Stimulated activated CD8-positive, alpha-beta memory T cell treated with anti-CD3 and anti-CD28 coated beads, Interleukin-7, amount 100 ng/mL, for 48 hours (primary cell): ENCODE measurements at places on chromosomes 3 and 15.

DNA sequence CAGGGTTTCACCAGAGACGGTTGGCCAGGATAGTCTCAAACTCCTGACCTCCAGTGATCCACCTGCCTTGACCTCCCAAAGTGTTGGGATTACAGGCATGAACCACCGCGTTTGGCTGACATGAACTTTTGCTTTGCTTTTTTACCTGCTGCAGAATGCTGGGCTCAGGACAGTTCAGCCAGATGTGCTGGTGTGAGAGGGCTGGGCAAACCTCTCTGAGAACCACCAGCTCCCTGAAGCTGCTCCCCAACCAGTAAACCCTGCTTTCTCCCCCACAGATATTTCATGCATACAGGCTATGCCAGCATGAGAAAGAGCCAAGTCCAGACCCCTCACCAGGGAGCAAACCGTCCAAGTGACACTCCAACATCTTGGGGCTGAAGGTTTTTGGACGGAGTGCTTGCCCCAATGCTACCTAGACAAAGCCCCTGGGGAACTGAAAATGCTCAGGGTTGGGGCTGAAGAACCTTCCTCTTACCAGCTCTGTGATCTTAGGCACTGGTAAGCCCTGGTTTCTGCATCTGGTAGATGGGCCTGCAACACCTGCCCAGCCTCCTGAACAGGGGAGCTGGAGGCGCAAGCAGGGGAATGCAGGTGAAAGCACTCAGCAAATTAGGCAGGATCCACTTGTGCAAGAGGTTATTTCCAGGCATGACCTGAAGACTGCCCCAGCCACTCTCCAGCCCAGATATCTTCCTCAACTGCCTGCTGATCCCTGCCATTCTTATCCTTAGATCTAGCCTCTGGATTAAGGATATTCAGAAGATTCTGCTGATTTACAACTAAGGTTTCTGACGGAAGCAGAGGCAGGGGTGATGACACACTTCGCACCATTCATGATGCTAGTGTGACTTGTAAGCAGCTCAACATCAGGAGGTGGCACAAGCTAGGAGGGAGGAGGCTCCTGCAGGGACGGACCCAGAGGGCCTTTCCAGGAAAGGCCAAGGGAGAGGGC, 78.8 kb downstream of the TLE3 start:
- DNase-seq = no peak

- no peak for DNase-seq
Observed at GRCh38 chr3:139225548-139225947, 118.3 kb upstream of the MRPS22 start.

GRCh38 chr15:77598644-77599043, 34.1 kb downstream of the LINGO1 start:
- DNase-seq = no peak

- DNase-seq = no peak
Observed at GRCh38 chr15:28003302-28004037, 95.6 kb downstream of the OCA2 start.

DNA sequence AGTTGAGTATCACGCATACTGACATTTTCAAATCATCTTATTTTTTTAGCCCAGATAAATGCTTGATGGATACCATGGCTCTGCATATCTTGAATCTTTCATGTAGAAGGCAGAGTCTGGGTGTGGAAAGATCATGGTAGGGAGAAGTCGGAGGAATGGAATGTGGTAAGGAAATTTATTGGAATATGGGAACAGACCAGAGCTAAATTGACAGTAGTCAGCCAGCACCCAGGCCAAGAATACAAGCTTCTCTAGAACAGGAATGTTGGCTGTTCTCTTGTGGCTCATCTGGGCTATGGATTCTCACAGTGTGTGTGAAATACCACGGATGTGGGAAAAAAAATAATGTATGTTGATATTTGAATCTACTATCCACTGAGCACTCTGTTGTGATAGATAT, 305.7 kb upstream of the COL8A1 start:
- no peak for DNase-seq

GRCh38 chr3:14616606-14617507, 34.7 kb upstream of the CCDC174 start:
- no peak for DNase-seq

DNA sequence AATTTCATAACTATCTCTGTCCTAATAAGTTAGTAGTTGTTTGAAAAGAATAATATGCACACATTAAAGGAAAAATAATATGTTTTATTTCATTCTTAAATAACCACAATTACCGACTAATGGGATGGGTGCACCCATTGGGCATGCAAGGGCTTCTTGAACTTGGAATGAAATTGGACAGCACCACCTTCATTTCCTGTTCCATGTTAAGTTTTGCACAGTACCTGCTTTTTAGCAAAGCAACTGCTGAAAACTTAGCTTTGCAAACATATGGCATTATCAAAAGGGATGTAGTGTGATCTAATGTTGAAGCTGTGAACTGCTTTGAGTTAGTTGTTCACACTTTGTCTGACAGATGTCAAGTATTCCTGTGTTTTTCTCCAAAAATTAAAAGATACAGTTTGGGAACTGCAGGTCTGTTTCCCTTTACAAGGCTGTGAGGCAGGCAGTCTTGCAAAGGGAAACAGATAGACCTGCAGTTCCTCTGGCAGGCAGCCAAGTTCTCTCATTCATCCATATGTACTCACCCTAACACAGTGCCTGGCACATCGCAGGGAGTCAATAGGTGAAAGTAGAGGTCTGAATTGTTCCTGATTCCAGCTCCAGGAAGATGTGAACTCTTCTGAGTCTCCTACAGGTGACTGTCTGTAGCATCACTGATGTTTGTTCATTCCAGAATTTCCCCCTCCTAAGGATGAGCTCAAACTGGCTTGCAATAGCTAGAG, 64.3 kb upstream of the GOLGA8B start:
- DNase-seq = no peak

- no peak for DNase-seq
Observed at GRCh38 chr3:71102111-71102983, 481.2 kb downstream of the FOXP1 start.

- DNase-seq = peak; percentile 97
Observed at GRCh38 chr3:122415762-122416654, at the start of gene WDR5B. Gene WDR5B (minus strand): TSS chr3:122416062. CDS start chr3:122415528, 534 bp downstream.

DNA sequence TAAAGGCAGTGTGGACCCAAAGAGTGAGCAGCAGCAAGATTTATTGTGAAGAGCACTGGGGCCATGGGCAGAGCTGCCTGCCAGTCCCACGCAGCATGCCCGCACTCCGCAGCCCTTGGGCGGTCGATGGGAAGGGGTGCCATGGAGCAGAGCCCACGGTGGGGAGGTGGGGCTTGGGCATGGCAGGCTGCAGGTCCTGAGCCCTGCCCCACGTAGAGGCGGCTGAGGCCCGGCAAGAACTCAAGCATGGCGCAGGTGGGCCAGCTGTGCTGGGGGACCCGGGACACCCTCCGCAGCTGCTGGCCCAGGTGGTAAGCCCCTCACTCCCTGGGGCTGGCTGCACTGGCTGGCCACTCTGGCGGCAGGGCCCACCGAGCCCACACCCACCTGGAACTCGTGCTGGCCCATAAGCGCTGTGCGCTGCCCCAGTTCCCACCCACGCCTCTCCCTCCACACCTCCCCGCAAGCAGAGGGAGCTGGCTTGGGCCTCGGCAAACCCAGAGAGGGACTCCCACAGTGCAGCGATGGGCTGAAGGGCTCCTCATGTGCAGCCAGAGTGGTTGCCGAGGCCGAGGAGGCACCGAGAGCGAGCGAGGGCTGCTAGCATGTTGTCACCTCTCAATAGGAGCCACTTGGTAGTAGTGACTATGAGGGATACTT, 1218.8 kb upstream of the EPHA6 start:
- DNase-seq = no peak

- DNase-seq = no peak
Observed at GRCh38 chr15:63251701-63252100, 25.7 kb upstream of the APH1B start.

GRCh38 chr3:115727135-115727534, 103.8 kb downstream of the GAP43 start:
- no peak for DNase-seq

DNA sequence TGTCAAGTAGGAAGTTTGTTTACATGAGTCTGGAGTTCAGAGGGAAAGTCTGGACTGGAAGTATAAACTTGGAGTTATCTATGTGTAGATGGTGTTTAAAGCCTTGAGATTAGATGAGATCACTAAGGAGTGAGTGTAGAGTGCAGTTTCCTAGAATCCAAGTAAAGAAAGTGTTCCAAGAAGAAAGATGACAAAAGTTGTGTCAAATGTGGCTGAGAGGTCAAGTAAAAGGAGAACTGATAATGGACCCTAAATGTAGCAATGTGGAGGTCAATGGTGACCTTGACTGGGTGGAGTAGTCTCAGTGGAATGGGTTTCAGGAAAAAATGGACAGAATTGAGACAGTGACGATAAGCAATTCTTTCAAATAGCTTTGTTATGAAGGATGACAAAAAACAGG, 39.9 kb upstream of the ULK4 start:
- no peak for DNase-seq

DNA sequence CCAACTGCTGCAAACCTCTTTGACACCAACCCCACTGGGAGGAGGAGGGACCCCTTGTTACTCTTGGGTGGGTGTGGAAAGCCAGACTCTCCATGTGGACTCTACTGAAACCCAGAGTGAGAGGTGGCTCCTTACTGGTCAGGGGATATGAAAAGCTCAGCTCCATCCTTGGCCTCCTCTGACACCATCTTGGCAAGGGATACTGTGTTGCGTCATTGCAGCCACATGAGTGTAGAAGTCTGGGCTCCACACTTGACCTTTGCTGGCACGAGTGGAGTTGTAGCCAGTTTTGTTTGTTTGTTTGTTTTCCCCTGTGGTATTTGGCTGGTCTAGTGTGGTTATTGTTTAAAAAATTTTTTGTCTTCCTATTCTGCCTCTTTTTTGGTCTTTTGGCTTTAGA, 289.1 kb downstream of the GAP43 start:
- no peak for DNase-seq

GRCh38 chr3:41137686-41138111, 61.6 kb upstream of the CTNNB1 start:
- DNase-seq = no peak

- no peak for DNase-seq
Observed at GRCh38 chr15:70569714-70570231, 193.6 kb downstream of the UACA start.

DNA sequence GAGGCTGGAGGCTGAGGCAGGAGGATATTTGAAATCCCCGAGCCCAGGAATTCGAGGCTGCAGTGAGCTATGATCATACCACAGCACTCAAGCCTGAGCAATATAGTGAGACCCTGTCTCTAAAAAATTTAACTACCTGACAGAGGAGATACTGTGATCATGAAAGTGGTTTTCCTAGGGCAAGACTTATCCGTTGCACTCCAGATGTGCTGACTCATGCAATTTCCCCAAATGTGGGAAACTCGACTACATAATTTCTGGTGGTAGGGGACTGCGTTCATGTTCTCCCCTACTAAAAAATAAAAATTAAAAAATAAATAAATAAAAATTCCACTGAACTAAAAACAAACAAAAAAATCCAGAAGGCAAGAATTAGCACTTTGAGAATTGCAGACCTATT, 271.7 kb downstream of the SHQ1 start:
- DNase-seq = no peak

- no peak for DNase-seq
Observed at GRCh38 chr3:80439490-80439889, 671.7 kb upstream of the ROBO1 start.

GRCh38 chr3:151362751-151363174, 21.8 kb downstream of the P2RY12 start:
- DNase-seq = no peak

GRCh38 chr3:160455846-160456245, 6.3 kb upstream of the TRIM59 start:
- no peak for DNase-seq

- peak; percentile 50 for DNase-seq
Observed at GRCh38 chr3:52123106-52123725, 31.0 kb downstream of the POC1A start.

DNA sequence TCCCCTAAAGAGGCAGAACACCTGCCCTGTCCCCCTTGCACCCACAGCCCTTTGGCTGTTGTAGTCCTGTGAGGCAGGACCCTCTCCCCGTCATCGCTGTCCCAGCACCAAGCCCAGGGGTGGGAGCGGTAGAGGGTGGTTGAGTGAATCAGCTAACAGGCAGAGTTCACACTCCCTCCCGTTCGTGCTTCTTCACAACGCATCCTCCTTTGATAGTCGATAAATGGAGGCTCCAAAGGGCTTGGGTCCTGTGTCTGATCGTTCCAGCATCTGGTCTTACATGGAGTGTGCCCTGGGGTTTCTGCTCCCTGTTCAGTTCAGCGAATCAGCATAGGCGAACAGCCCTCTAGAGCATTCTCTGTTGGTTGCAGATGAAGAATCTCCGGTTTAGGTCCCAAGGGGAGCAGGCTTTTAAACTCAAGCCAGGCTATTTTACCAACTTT, 820 bp upstream of the HMCES start:
- no peak for DNase-seq

DNA sequence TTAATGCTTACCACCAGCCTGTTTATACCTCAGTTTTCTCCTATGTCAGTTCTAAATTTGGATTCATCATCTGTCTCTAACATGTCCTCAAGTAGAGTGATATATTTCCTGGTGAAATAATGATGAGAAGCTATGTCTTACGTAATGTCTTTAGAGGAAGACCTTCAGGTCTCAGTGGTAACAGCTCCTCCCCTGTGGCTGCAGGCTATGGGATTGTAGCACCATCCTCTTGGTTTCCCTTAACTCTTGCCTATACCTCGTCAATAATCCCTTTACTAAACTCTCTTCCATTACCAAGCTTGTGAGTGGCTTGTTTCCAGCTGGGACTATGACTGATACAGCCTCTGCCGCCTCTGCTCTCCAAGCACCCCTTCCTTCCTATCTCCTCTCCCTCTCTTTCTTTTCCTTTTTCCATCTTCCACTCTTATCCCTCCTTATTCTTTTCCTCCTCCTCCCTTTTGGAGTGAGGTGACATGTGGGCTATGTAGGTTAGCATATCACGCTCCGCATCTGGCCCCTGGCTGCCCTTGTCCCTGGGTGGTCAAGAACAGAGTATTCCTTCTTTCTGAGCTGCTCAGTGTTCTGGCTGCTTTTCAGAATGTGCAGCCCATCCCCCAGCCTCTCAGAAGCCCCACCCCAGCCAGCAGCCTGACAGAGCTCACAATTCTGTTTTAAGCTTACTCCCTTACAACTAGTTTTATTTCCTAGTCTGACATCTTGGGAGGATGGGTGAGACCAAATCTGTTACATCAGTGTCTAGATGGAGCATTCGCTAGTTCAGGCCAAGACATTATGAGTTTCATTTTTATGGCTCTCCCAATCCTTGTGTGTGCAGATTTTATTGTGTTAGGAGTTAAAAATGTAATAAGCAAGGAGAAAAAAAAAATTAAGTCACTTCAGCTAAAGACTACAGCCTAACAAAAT, 75.0 kb upstream of the RNU6-1 start:
- no peak for DNase-seq

- DNase-seq = no peak
Observed at GRCh38 chr15:83764201-83764838, 110.4 kb downstream of the ADAMTSL3 start.

- no peak for DNase-seq
Observed at GRCh38 chr15:31470756-31471155, 144.1 kb downstream of the KLF13 start.

DNA sequence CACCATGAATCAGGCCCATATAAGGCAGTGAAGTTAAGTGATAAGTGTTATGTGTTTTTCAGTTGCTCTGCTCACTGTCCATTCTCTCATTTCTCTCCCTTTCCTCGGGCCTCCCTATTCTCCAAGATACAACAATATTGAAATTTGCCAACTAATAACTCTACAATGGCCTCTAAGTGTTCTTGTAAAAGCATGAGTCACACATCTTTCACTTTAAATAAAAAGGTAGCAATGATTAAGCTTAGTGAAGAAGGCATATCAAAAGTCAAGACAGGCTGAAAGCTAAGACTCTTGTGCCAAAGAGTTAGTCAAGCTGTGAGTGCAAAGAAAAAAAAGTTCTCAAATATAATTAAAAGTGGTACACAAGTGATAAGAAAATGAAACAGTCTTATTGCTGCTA, 675.4 kb downstream of the OTOL1 start:
- DNase-seq = no peak
